Right cardiac atrium (tissue), 5 donors: ENCODE measurements at places on chromosomes 6 and 20. TPM values are rescaled to one million over a fixed set of nuclear protein-coding genes. Genes with fewer than 3 reads are reported as not detected.
A peak's percentile ranks its signal among the peaks of the same experiment; 100 is the strongest.

The SLC32A1 gene
- total RNA-seq = not detected

The SPATS1 gene
- not detected for total RNA-seq

The RAMACL gene
- total RNA-seq = 0.31 TPM

The SFT2D1 gene
- 23.6 TPM for total RNA-seq

The RCAN2 gene
- 146 TPM for total RNA-seq

The SLC17A1 gene
- total RNA-seq = not detected

The RBPJL gene
- total RNA-seq = not detected

GRCh38 chr6:27940766-27941165, 16.3 kb upstream of the OR2B6 start:
- no peak for DNase-seq

DNA sequence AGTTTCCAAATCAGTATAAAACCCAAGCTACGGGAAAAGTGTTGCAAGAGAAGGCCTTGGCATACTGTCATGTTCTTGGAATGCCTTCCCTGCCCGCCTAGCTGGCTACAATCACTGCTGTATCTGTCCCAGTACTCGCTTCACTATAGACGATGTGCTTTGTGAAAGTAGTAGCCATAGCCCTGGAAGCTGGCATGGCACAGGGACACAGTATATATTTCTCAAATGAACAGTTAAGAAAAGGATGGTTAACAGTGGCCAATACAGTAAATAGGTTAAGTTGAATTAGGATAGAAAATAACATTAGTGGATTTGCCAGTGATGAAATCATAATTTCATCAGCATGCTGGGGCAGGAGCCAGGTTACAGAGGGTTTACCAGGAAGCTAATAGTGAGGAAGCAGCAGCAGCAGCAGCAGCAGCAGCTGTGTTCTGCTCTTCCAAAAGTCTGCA, 499.3 kb downstream of the CDKAL1 start:
- peak; percentile 61 for DNase-seq

GRCh38 chr6:139549561-139550070, 175.2 kb upstream of the CITED2 start:
- DNase-seq = no peak

DNA sequence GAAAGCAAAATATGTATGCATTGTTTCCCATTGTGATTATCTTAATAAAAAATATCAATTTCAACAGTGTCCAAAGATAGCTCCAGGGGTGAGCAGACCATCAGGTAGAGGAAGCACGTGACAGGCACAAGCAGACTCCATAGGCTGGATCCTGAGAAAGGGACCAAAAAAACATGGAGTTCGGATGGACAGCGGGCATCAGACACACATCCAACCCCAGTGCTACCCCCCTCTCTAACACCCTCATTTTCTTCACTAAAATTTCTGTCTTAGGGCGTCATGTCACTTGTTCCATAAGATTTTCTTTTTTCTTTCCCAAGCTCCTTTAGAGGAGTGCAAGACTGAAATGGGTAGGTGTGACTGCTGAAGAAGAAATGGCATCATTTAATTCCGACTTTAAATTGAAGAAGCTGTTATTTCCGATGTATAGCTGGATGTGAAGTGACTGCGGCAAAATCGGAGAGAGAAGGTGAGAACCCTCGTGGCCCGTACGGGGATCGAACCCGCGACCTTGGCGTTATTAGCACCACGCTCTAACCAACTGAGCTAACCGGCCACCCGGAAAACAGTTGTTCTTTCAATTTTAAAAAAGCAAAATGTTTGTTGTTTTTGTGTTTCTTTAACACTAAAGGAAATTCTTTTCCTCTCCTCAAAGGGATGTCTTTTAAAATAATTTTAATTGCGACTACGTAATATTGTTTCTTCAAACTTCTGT, 10.3 kb upstream of the PRSS16 start:
- DNase-seq = no peak

DNA sequence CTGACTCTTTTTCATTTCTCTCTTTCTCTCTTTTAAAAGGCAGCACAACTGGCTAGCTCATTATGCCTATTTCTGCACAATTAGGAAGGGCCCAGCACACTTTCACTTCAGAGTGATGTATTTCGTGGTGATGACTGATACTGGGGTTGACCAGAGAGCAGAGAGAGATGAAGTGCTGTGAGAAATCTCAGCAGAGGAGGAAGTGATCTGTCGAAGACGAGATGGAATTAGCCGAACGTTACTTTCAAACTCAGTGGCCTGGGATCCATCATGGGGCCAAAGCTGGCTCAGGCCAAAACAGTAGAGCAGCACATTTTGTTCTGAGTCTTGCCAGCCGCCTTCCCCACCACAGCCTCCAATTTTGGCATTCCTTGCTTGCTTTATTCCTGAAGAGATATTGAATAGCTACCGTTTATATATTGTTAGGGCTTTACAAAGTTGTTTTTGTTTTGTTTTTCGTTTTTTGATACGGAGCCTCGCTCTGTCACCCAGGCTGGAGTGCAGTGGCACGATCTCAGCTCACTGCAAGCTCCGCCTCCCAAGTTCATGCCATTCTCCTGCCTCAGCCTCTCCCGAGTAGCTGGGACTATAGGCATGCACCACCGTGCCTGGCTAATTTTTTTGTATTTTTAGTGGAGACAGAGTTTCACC, 213.2 kb upstream of the ECI2 start:
- no peak for DNase-seq

DNA sequence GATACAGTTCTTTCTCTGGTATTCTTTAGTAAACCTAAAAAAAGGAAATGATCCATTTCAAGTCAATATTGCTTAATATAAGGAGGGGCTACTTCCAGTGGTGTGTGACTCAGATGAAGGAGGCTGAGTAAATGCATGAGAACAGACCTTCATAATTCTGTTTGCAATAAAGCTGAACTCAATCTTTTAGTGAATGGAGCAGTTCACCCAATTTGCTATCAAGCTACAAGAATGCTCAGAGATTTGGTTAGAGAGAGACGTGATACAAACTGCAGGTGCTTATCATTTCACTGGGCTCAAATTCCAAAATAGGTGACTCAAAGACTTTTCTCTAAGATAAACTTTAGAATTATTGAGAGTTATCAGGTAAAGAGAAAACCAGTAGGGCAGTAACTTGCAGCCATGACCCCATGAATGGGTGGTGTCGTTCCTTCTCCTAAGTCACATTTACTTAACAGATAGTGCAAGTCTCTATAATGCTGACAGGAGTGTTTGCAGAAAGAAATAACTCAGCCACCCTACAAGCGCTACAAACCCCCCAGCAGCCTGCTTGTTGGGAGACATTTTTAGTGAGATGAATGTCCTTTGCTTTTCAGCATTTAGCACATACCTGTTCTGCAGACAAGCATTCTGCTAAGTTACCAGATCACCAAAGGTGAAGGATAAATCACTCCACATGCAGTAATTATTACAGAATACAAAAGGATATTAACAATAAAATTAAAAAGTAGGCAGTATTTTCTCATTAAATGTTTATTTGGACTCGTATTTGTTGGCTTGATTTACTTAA, 16.4 kb upstream of the BLOC1S5 start:
- no peak for DNase-seq

- DNase-seq = no peak
Measured at GRCh38 chr20:43458422-43458924, 777 bp downstream of the SRSF6 start.

GRCh38 chr6:25558155-25558817, 93.7 kb upstream of the SCGN start:
- DNase-seq = no peak
